Stimulated activated CD8-positive, alpha-beta memory T cell treated with anti-CD3 and anti-CD28 coated beads, Interleukin-7, amount 100 ng/mL, for 1 hour (primary cell): ENCODE measurements at places on chromosomes 6 and 20.

DNA sequence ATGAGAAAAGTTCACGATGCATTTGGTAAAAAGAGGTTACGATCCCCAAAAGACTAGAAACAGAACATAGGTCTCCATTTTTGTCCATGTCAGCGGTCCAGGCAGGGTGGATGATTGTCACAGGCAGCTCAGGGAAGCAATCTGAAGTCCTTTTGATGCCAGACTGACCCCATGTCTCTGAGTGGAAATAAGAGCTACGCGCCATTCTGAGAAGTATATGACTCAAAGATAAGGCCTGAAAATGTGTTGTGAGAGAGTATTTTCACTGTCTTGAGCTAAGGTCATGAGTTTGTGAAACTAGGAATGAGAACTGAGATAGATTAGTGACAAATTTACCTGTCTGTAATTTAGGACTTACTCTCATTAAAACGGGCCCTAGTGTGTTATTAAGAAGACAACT, 69.5 kb downstream of the LYRM4 start:
- DNase-seq = no peak

DNA sequence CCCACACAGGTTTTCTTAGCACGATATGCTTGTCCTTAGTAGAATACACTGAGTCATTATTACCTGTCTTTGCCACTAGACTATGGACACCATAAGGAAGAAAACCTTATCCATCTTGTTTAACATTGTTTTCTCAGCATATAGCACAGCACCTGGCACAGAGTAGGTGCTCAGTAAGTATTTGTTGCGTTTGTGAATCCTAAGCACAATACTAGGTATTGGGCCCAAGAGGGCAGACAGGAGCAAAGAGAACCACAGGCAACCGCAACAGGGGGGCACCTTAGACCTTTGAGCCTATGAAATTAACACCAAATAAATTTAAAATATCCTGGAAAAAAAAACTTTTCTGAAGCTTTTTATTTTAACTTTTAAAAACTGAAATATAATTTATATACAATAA, 3.7 kb upstream of the NCOA6 start:
- DNase-seq = no peak

- DNase-seq = no peak
Measured at GRCh38 chr20:48819821-48820648, 7.8 kb downstream of the PREX1 start.

GRCh38 chr6:77011929-77012545, 451.3 kb downstream of the HTR1B start:
- no peak for DNase-seq

DNA sequence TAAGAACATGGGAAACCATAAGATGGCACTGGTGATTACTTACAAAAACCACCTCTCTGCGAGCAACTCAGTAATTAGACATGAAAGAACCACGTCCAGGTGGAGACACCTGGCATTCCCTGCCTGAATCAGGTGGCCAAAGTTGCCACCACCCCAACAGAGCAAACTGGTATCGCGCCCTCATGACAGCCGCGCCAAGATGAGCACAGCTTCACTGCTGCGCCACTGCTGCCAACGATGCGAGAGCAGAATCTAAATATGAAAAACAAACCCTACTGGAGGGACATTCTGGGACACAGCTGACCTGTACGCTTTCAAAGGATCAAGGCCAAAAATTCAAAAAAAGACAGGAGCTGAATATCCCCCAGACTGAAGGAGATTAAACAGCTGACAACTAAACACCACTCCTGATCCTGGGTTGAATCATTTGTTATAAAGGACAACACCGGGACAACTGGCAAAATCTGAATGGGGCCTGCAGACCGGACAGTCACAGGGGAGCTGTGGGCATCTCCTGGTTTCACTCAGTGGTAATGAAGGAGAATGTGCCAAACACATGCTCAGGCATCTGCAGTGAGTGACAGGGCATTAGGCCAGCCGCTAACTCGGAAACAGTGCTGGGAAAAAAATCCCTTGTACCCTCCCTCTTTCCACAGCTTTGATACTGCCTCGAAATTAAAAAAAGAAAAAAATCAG, 17.4 kb downstream of the CST7 start:
- DNase-seq = no peak

DNA sequence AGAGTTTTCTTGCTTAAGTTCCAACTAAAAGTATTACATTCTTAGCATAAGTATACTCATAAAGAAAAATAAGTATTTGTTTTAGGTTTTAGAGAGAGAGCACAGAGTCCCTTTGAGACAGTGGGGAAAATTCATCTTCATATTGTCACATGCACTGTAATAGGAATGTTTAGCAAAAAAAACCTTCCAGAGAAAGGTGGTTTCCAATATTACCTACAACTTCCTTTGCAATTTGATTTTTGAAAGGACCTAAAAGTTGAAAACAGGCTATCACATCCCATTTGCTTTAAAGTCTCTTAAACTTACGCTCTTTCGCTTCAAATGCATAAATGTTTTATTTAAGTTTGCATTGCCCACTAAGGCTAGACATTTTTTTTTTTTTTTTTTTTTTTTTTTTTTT, 86.4 kb downstream of the OPRM1 start:
- DNase-seq = no peak

DNA sequence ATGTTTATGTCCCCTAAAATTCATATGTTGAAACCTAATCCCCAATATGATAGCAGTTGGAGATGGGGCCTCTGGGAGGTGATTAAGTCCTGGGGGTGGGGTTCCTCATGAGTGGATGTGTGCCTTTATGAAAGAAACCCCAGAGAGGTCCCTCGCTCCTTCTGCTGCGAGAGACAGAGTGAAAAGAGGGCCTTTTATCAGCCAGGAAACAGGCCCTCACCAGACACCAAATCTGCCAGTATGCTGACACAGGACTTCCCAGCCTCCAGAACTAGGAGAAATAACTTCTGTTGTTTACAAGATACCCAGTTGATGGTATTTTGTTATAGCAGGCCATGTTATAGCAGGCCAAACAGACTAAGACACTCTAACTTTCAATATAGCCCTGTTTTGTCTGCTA, 100.9 kb upstream of the NFATC2 start:
- no peak for DNase-seq

DNA sequence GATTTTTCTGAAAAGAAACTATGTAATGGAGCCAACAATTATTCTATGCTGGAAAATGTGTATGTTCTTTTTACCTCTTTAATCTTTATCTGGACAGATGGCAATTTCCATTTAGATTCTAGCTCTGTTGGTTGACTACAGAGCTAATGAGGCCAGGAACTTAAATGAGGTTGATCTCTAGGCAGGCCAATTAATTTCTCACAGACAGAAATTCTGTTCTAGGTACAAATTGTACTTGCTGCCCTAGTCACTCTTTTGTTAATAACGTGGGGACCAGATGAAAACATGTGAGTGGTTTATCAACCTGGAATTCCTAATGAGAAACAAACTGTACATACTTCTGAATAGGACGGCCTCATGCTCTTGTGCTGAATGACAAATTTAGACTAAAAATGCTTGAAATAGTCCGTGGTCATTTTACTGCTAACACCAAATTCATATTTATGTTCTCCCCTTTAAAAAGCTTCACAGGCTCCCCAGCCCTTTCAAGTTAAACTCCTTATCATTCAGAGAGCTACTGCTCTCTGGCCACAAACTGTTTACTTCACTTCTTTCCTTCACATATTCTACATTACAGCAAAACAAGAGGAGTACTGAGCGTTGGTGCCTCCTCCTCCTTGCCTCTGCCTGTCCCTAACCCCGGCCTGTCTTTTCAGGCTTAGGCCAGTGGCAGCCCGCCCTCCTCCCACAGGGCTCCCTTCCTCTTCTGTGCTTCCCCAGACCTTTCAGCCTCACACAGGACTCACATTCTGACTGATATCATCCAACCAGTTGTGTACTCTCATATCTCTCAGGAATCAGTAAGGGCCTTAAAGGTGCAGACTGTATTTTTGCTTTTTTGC, 41.4 kb downstream of the DTNBP1 start:
- no peak for DNase-seq

- no peak for DNase-seq
Measured at GRCh38 chr20:49133571-49133970, 54.6 kb downstream of the STAU1 start.

GRCh38 chr6:108465098-108465495, 95.6 kb upstream of the FOXO3 start:
- DNase-seq = no peak

- DNase-seq = no peak
Measured at GRCh38 chr20:13348311-13349234, 127.5 kb downstream of the ISM1 start.

- no peak for DNase-seq
Measured at GRCh38 chr20:46376196-46376785, 30.1 kb downstream of the ELMO2 start.

- no peak for DNase-seq
Measured at GRCh38 chr6:1499777-1500176, 109.9 kb upstream of the FOXC1 start.

GRCh38 chr6:28632326-28632851, 106.7 kb downstream of the GPX5 start:
- no peak for DNase-seq

DNA sequence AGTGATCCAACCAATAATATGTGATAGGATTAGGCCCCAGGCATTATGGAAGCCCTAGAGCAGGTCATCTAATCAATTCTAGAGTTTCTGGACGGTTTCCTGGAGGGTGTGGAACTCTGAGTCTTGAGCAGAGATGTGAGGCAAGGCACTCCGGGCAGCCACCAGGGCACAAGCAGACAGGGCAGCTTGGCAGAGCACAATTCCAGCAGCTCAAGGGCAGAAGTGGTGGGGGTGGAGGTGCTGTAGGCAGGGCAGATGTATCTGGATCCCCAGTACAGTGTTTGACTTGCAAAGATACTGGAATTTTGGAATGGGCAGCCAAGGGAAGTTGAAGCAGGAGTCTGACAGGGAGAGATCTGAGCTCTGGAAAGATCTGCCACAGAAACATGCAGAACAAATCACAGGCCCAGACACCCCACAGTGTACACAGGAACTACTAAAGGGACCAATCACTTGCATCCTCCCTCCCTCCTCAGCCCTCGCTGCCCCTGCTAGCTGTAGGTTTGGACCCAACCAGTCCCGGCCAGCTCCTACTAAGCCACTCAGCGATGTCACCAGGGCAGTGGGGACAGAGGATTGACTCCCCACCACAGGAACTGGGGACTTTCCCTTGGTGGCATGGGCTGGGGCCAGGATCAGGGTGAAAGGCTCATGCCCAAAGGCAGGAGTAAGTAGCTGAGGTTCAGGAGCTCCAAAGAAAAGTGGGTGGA, 47.0 kb downstream of the TFEB start:
- DNase-seq = no peak

DNA sequence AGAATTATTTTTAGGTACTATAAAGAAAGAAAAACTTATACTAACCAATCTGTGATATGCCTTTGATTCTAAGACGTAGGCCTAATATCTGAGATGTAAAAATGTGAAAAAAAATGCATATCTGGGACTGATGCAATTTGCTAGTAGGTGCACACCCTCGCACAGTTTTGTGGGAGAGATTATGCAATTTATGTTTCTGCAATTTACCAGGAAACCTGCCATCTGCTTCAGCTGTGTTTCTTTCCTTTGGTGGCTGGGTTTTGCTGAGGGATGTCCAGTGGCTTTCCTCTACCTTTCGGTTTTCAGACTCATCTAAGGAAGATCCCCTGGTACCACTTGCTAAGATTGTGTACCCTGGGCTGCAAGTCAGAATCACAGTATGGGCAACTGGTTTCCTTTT, 186.9 kb downstream of the ZFP64 start:
- no peak for DNase-seq

- DNase-seq = no peak
Measured at GRCh38 chr6:35139924-35140638, 1.1 kb downstream of the TCP11 start.

DNA sequence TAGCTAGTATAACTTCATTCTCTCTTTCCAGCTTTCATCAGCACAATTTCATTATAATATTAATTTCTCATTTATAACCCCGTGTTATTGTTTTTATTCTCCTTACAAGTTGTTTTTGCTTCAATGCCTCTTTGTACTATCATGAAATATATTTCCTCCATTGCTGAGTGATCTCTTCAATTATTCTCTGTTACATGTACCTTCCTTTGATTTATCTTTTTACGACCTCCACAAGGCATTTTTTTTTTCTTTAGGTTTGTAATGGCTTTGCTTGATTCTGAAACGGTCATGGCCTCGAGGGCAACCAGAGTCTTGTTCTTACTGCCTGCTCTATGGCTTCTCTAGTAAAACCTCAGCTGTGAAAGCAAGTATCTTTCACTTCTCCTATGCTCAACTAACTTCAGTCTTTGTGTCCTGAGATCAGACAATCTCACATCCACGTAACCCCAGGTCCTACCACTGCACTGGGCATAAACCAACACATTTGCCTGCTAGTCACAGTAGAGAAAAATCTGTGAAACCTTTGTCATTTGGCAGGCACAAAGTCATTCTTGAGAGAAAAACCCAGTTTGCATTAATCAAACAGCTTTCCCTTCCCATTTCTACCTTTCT, 119.9 kb downstream of the UST start:
- no peak for DNase-seq

- DNase-seq = no peak
Measured at GRCh38 chr20:53579581-53580375, 13.9 kb downstream of the ZNF217 start.

DNA sequence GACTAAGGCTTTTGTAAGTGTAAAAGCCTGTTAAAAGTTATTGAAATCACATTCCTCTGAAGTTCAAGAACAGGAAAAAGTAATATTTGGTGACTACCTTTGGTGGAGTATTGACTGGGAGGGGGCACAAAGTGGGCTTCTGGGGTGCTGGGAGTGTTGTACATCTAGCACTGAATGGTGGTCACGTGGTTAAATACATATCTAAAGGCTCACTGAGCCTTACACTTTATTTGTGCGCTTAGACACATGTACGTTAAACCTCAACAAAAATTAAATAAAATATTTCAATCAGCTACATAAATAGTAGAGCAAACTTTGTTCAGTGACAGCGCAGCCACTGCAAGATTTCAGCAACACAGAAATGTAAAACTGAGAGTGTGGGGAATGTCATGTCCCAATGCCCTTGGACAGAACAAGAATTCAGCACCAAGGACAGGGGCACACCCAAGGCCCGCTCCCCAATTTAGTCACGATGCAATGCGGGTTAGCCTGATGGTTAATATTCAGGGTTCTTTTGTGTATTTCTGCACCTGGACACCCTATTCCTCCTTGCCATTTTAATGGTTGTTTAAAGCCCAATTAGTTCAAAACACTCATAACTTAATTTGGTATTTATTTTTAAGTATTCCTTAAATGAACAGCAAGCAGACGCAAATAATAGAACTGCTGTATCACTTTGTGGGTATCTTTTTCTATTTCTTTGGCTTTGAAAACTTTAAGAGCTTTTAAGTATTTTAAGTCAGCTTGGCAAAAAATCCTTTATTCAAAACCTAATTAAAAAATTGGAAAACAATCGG, 37.4 kb downstream of the ANGPT4 start:
- DNase-seq = no peak

GRCh38 chr6:57013521-57013926, 33.0 kb upstream of the KIAA1586 start:
- no peak for DNase-seq

DNA sequence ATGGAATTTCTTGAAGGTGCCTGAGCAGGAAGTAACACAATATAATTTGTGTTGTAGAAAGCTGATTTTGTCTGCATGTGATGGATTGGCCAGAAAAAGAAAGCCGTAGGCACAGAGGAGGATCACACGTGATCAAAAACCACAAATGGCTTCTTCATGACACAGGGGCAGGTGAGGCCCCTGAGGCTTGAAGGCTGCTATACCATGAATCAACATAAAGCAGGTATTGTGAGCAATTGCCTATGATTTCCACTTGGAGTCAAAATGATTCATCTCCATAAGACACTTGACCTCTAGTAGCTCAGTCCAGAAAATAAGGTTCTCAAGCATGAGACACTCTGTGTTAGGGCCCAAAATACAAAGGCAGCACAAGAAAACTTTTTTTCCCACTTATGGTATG, 42.4 kb upstream of the EYA4 start:
- no peak for DNase-seq

GRCh38 chr6:89745716-89746115, 73.9 kb downstream of the MDN1 start:
- DNase-seq = no peak
